ENCODE measurements at places on chromosomes 2 and 18.

DNA sequence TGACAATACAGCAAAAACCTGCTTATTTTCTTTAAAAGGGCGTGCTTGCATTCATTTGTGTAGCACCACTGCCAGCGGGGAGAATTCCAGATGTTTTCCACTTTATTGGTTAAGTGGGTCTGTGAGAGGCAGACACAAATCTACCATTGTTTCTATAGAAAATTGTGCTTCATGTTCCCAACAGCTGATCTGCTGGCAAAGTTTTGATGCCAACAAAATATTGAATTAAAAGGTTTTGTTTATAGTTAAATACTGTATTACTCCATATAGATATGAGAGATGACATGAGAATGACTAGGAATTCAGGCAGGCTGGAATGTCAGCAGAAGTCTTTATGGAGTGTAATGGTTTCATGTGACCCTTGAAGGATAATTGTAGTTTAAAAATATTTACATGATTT is 182.7 kb downstream of the MC4R start:
- no peak for DNase-seq

GRCh38 chr2:39865751-39866150 is 86.7 kb upstream of the THUMPD2 start:
- DNase-seq: no peak

- DNase-seq: no peak
These were observed 91.0 kb downstream of the PLB1 start for GRCh38 chr2:28586867-28587266.

GRCh38 chr2:234348081-234348480 is 148.8 kb downstream of the ARL4C start:
- peak; percentile 37 for DNase-seq

DNA sequence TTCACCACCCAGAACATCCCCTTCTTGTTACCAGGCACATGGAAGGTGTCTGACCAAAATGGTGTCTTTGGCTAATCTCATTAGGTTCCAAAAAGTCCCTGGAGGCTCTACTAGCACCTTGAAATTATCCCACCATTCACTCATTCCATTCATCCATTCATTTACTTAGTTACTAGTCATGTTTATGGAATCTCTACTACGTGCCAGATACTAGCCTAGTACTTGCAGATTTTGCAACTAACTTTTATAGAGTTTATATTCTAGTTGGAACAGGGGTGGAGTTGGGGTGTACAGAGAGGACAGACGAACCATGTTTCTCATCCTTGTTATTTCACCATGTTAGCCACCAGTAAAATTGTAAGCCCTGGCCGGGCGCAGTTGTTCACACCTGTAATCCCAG is 4.0 kb upstream of the NOP58 start:
- peak; percentile 19 for DNase-seq

DNA sequence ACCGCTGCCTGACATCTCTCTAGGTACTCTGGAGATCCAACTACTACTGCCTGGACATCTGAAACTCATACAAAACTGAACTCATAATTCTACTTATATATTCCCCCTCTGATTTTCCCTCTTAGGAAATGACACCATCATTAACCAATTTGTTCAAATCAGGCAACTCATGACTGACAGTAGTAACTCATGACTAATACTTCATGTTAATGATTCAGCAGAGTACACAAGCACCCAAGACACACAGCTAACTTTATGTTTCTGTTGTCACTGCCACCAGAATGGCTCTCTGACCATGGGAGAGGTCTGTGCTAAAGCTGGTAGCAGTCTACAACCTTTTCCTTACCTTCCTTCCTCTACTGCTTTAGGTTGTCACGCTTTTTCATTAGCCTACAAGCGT is 91.1 kb downstream of the ITSN2 start:
- DNase-seq: no peak

DNA sequence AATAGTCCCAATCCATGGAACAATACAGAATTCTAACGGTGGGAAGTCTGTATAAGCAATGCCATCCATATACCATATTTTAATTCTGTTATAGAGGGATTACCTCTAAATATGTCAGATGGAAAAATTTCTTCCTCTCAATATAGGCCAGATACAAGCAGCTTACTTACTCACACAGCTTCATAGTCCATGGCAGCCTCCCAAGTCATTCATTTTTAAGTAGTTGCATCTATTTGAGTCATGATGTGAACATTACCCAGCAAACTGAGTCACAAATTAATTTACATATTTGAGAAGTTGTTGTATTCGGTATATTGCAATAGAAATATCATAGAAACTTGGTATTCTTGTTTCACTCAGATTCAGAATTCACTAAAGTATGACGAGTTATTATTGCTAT is 20.3 kb downstream of the TBR1 start:
- DNase-seq: peak; percentile 66

GRCh38 chr18:53701697-53702096 is 522.8 kb downstream of the MBD2 start:
- no peak for DNase-seq

- DNase-seq: no peak
These were observed 85.9 kb downstream of the SH3BP4 start for GRCh38 chr2:235037604-235038166.

DNA sequence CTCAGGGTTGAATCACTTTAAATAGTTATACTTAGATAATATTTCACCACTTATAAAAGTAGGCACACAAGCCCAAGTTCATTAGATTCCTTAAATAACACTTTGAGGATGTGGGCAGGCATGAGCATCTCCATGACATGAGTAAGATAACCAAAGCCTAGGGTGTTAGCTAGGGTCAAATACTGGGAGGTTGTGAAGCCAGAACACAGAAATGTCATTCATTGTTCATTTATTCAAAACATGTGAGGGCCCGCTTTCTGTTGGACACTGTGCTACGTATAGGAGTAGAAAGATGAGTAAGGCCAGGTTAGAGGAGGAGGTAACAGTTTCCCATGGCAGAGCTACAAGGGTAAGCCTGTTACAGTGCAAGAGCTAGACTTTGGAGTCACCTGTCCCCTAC is 93.5 kb upstream of the NEDD4L start:
- DNase-seq: no peak

GRCh38 chr2:97870396-97870843 is 125.3 kb downstream of the TMEM131 start:
- DNase-seq: peak; percentile 86

- peak; percentile 43 for DNase-seq
These were observed 127.8 kb downstream of the STK39 start for GRCh38 chr2:168119515-168120141.

GRCh38 chr2:24929230-24929629 is 9.2 kb upstream of the ADCY3 start:
- DNase-seq: no peak

- peak; percentile 13 for DNase-seq
These were observed 41.9 kb downstream of the ZNF521 start for GRCh38 chr18:25310045-25310444.

DNA sequence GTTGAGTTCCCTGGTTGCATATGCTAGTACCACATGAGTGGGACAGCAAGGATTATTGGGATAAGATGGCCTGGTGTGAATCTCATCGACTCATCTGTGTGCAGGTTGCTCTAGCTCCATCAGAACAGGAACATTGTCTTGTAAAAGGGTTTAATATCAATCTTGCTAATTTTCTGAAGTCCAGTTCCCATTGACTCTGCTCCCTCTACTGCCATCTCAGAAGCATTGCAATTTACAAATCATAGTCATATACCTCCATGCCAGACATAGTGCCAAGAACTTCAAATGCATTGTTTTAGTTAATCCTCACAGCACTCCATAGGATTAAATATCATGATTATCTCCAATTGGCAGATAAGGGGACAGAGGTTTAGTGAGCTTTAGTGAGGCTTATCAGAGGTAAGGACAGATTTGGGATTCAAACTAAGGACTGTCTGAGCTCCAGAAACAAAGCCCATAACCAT is 4.8 kb upstream of the STAT4 start:
- DNase-seq: peak; percentile 58

DNA sequence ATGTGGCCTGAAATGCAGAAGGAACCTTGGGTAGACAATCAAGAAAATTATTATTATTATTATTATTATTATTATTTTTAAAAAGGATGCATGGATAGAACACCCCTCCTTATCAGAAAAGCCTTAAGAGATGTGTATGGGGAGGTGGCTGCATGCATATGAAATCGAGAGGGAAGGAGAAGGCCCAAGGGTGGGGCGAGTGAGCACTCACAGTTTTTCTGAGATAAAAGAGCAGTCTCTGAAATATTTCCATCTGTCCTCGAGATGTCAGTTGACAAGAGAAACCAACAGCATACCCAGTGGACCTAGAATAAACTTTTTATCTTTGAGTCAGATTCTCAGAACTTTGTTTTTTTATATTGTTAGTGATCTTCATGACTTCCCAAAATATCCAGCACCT is 282.9 kb downstream of the GPD2 start:
- DNase-seq: no peak
